Esophagus squamous epithelium (tissue), 5 donors: ENCODE measurements at places on chromosomes 7 and 10.

GRCh38 chr10:8137272-8137681 is 82.8 kb downstream of the GATA3 start:
- no peak for DNase-seq

GRCh38 chr7:139494835-139495579 is 11.5 kb upstream of the KLRG2 start:
- DNase-seq: no peak

GRCh38 chr7:107816011-107816566 is 13.1 kb upstream of the SLC26A3 start:
- no peak for DNase-seq

DNA sequence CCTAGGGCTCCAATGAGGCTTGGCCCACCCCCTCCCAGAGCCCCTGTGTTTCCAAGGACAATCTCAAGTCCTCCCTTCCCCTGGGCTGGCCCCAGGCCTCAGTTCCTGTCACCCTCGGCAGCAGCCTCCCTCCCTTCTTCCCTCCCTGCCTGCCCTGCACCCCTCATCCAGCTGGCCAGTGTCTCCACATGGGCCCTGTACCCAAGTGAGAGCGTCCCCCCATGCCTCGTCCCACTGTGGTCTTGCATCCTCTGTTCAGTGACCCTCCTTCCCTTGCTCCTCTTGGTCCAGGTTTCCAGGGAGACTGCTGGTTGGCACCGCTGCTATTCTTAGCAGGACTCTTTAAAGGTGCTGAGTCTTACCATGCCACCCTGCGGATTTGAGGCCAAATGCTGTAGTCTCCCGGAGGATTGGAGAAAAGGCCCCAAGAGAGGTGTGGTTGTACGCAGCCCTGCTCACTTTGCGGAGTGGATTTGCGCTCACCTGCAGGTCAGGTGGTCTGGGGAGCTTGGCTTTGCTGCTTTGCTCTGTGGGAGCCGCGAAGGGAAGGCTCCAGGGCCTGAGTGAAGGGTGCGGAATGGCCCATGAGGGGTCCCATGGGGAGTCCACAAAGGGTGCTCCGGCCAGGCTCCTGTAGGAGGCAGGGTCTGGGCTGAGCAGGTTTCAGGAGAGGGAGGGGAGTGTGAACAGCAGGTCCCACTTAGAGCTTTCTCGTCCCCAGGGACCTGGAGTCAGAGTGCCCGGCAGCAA is 519.2 kb downstream of the TCERG1L start:
- DNase-seq: no peak

DNA sequence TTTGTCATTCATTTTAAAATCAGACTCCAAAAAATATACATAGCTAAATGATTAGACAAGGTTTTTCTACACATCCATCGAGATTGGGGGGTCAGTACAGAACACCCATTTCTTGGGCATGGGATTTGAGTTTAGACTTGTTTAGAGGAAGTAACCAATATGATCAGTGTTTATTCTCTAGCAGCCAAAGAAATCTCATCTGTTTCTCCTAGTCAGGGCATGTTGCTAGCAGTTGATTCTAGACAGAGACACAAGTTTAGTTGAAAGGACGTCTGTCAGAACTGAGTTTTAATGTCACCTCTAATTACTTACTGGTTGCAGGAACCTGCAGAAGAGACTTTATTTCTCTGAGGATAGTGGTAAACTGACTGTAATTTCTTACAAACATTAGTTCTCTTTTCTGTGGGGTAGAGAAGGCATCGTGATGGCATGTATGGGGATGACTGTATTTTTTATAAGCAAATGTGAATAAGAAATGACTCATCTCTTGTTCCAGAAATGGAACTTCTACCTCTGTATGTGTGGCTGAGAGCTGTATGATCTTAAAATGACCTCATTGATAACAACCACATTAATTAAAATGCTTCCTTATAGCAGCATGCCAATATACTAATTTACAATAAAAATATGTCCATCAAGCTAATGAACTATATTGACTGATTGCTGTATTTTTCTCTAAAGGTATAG is 30.6 kb upstream of the RHOBTB1 start:
- no peak for DNase-seq

GRCh38 chr7:48441848-48442492 is 270.7 kb downstream of the ABCA13 start:
- DNase-seq: no peak

DNA sequence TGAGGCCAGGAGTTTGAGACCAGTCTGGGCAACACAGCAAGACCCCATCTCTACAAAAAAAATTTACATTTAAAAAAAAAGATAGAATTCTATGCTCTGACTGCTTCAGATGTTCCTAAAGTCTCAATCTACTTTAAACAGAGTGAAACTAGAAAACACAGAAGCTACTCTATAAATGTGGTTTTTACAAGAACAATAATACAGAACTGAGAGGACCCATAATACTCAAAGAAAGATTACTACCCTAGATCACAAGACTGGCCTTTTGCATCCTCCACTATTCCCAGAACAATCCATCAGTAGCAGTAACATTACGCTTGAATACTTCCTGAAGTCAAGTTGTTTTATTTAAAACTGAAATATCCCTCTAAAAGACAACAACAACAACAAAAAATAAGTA is 119.4 kb downstream of the ZFAND4 start:
- no peak for DNase-seq

- DNase-seq: no peak
Observed at GRCh38 chr10:80186364-80187012, 18.8 kb downstream of the ANXA11 start.

DNA sequence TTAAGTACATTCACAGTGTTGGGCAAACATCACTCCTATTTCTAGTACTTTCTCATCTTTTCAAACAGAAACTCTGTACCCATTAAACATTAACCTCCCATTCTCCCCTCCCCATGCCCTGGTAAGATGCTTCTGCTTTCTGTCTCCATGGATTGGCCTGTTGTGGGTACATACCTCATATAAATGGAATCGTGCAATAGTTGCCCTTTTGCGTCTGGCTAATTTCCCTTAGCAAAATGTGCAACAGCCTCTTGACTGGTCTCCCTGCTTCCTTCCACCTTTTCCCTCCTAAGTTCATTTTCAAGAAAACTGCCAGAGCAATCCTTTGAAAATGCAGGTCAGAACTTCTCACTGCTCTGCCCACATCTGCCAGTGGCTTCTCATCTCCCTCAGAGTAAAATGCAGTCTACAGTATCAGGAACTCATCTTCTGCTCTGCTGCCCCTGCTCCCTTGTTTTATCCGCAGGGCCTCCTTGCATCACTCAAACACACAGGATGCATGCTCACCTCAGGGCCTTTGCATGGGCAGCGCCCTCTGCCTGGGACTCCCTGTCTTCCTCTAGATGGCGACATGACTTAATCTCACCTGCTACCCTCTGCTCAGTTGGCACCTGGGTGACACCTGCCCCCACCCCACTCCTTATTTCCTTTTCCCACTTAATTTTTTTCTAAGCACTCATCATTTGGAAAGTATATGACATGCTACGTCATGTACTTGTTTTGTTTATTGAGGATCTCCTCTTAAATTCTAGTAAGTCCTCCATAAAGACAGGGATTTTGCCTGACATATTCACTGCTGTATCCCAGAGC is 44.3 kb upstream of the ECHDC3 start:
- no peak for DNase-seq

DNA sequence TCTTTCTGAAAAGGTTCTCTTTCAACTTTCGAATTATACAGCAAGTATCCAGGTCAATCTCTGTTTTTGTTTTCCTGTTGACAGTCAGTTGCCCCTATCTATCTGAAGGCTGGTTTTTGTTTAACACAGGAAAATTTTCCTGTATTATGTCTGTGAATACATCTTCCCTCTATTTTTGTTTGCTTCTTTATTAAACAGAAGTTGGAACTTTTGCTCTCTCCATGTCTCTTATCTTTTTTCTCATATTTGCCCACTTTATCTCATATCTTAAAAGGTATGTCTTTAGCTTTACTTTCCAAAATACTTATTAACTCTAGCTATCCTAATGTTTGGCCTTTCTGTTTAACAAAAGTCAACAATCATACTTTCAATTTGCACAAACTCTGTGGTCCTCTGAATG is 95.0 kb downstream of the BRAF start:
- DNase-seq: no peak

DNA sequence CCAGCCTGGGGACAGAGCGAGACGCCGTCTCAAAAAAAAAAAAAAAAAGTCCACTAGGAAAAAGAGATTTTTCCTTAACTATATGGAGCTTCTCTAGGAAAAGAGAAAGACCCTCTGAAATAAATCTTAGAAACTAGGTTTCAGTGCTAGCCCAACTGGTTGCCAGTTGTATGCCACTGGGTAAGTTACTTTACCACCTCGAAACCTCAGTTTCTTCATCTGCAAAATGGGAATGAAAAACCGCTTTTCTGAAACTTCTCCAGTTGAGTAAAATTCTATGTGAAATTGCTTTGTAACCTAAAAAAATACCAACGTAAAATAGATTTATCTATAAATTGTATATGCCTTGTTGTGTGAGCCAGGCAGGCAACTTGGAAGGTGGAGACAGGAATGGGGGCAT is 16.5 kb upstream of the EIF5AL1 start:
- no peak for DNase-seq

- no peak for DNase-seq
Observed at GRCh38 chr7:41907444-41907843, 204.6 kb upstream of the INHBA start.

- DNase-seq: no peak
Observed at GRCh38 chr10:109348324-109348723, 575.0 kb downstream of the XPNPEP1 start.

DNA sequence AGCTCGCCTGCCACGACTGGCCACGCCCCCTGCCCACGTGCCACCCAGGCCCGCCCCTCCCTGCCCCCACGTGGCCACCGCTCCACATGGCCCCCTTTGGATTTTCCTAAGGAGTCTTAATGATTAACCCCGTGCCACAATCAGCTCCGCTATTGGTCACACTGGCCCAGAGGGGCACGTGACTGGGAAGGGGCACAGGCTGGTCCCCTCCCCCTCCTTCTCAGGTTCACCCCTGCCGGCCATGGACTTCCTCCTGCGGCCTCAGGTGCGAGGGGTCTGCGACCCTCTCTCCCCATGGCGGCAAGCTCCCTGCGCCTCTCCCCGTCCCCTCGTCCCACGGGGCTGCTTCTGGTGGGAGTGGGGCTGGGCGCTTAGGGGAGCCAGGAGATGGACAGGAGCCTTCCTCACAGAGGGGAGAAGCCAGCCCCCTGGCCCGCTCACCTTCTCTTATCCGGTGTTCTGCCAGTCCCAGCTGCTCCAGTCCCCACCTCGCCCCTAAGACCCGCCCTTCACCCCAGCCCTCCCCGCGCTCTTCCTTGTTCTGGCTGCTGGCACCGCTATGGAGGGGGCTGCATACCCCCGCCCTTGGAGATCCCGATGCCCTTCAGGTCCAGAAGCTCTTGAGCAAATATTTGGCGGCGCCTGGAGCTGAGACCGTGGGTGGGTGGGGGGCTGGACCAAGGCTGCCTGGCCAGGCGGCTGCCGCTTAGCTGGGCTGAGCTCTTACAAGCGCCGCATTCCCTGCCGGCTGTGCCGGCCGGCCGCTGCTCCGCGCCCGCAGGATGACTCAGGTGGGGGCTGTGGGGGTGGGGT is 3.2 kb downstream of the SLC4A2 start:
- no peak for DNase-seq

GRCh38 chr10:13659887-13660550 is 73.3 kb downstream of the PRPF18 start:
- DNase-seq: no peak
